ENCODE measurements at places on chromosomes 11 and 22.

DNA sequence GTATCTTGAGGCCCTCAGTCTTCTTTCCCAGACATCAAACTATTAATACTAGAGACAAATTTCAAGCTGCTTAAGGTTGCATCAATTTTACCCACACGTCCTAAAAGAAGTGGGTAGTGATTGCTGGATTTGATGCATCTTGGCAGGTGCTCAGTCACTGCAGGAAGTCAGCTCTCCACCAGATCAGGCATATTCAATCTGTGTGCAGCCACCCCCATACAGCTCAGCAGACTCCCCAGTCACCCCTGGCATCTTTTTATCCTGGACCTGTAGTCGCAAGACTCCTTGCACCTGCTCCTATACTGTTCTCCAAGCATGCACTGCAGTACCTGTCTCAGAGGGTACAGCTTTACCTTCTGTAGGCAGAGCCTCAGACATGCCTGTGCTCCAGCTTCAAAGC, 343.1 kb upstream of the ISX start:
- DNase-seq, result no peak

- DNase-seq, result peak; percentile 61
Measured at GRCh38 chr11:78929207-78929905, 354.7 kb upstream of the NARS2 start.

GRCh38 chr11:326592-326841, 5.9 kb upstream of the IFITM3 start:
- DNase-seq, result no peak

GRCh38 chr22:29587938-29588699, 7.2 kb upstream of the NIPSNAP1 start:
- DNase-seq, result no peak

Measured in NCI-H146 (cell line).